Thoracic aorta (tissue), 2 donors: ENCODE measurements at places on chromosomes 1 and 21.

GRCh38 chr1:231026576-231026975 is 13.5 kb downstream of the FAM89A start:
- DNase-seq, result no peak

GRCh38 chr1:111968511-111968910 is 21.0 kb downstream of the KCND3 start:
- no peak for DNase-seq

- no peak for DNase-seq
Observed at GRCh38 chr1:77832901-77833300, 53.5 kb downstream of the MIGA1 start.

GRCh38 chr1:175904808-175905207 is 161.4 kb upstream of the TNR start:
- no peak for DNase-seq

GRCh38 chr1:51814513-51814912 is 64.0 kb downstream of the NRDC start:
- DNase-seq, result no peak

DNA sequence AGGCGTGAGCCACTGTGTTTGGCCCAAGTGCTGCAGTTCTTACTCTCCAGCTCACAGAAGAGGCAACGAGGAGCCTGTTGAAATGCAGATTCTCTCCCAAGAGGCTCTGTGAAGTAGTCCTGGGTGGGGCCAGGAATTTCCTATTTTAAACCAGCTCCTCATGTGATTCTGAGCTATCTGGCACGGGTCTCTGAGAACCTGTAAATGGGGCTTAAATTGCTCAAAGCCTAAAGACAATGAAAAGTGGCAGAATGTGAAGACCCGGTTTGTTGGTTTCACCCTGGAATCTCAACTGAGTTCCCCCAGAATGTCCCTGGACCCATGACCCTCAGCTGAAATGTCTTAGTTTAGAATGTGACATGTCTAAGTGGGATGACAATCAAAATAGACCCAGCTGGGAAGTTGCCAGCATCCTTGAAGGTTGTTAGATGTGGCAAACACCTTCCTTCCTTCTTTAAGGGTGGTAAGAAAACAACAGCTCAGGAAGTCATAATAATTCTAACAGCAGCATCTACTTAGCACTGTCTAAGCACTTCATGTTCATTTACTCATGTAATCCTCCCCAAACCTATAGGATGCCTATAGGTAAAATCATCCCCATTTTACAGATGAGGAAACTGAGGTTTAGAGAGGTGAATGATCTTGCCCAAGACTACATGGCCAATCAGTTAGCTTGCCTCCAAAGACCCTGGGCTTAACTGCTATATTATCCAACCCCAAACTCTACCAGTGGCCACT is 20.9 kb upstream of the ATP5PO start:
- no peak for DNase-seq

DNA sequence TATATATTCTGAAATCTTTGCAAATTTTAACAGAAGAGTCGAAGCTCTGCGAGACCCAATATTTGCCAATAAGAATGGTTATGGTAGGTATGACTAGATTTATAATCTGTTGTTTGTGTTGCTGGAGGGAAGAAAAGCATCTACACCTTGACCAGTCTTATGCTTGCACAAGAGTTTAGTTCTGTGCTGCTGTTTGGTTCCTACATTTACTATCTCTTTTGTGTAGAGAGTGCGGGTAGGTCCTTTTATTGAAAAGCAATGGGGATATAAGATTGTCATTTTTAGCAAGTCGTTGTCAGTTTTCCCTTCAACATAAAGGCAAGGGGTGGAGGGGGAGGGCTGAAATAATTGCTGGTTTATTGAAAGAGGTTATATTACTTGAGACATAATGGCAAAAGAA is 396 bp downstream of the ELAVL4 start:
- no peak for DNase-seq

- DNase-seq, result no peak
Observed at GRCh38 chr1:68868606-68869005, 371.7 kb upstream of the DEPDC1 start.

GRCh38 chr1:199574950-199575349 is 452.6 kb upstream of the NR5A2 start:
- no peak for DNase-seq
